ENCODE measurements at places on chromosomes 3 and 15. TPM values are rescaled to one million over a fixed set of nuclear protein-coding genes. Genes with fewer than 3 reads are reported as not detected.
A peak's percentile ranks its signal among the peaks of the same experiment; 100 is the strongest.

DNA sequence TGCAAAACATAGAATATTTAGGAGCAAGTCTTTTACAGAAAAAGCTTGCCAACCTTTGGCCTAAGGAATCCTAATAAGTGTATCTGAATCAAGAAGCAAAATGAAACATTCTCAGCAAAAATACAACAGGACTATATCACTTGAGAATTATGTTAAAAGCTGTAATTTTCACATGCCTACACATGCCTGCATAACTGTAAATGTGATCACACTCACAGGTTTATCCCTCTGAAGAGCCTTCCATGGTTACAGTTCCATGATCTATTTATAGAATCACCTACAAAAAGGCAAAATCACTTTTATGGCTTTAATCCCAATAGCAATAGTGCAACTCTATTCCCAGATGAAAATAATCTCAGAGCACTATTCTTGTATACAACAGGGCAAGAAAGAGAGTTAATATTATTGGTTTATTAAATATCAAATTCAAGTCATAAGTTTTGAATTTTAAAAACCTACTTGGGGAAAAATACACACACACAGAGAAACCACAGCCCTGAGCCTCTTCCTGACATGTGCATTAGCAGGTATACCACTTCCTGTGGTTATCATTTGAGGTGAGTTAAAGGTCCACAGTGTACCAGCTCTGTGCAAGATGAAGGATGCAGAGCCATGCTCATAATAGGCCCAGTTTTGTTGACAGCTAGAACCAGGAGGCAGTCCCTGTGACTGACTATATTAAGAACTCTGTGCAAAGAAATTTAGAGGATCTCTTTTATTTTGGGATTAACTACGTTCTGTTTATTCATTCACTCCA, 252.5 kb upstream of the TGFBR2 start:
- no peak for DNase-seq

DNA sequence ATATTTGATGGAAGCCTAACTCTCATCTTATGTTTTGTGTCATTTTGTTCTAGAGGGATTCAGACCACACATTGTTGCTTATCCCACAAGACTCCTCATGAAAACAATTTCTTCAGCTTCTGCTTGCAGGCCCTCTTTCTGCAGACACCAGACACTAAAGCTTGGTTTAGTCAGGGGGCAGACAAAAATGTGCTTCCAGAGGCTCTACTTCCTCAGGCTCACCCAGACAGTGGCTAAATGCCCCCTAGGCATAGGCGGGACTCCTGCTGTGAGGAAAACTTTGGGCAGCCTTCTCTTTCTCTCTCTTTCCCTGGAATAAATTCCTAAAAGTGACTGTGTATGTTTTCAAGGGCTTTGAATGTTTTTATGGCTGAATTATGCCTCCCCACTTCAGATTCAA, 435.4 kb upstream of the ATP11B start:
- DNase-seq: peak; percentile 27

GRCh38 chr15:63597038-63597790, at the start of gene FBXL22:
Gene FBXL22 (plus strand): TSS chr15:63597387. CDS start chr15:63597393, 6 bp downstream.
- DNase-seq: no peak

The A4GNT gene
- not detected for total RNA-seq

GRCh38 chr3:180828723-180829408, 83.6 kb upstream of the FXR1 start:
- DNase-seq: no peak

GRCh38 chr15:85642693-85643066, 152.0 kb downstream of the KLHL25 start:
- no peak for DNase-seq

The FSIP1 gene
- 2.2 TPM for total RNA-seq

DNA sequence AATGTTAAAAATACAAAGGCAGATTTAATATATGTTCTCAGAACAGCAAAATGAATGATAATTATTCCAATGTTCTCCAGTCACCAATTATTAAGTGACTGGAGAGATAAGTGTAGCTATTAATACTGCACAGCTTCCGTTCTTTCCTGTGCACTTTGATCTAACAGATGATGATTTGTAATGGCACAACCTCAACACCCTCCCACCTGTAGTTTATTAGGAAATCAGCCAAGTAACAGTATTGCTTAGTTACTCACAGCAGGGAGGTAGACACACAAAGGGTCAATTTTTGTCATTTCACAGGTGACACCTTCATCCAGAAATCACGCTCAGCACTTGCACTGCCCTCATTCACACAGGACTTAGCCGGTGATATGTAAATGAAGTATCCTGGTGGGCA, 688.1 kb downstream of the EPHA3 start:
- DNase-seq: no peak

GRCh38 chr3:124206225-124207055, 214.5 kb upstream of the ROPN1 start:
- no peak for DNase-seq

- no peak for DNase-seq
These were observed 67.9 kb downstream of the CYFIP1 start for GRCh38 chr15:22912256-22912655.

The TM4SF18 gene
- total RNA-seq: not detected

The CP gene
- not detected for total RNA-seq

The CCDC54 gene
- not detected for total RNA-seq

DNA sequence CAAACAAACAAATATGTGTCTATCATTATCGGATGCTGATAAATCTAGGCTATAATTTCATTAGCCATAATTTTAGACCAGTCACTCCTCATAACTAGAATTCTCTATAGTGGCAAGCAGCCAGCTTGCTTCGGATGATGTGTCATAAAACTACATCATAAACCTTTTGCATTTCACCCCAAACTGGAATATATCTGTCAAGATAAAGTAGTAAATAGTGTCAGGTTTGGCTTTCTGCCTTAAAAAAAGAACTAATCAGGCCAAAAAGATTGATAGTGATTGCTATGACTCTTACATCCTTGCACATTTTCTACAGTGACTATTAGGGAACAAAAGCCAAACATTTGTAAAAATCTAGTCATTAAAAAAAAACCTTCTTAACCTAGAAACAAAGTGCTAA, 51.0 kb downstream of the DPPA2 start:
- DNase-seq: peak; percentile 11

DNA sequence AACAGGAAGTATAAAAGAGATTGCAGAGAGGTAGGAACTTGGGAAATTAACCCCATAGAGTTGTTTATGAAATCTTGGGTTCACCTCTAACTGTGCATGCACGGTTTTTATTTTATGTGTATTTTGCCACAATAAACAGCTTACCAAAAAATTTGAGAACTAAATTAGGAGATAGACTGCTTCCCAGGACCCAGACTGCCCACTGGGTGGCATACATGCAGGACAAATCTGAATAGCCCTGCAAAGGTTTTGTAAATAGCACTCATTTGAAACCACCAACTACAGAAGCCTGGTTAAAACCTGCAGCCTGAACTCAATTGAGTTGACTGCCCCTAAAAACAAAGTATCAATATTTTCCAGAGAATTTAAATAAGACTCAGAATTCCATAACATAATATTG, 96.4 kb upstream of the SLCO2A1 start:
- DNase-seq: no peak

GRCh38 chr15:65081758-65082157, 5.2 kb downstream of the KBTBD13 start:
- DNase-seq: no peak

GRCh38 chr3:193782747-193783146, 189.7 kb downstream of the OPA1 start:
- no peak for DNase-seq

GRCh38 chr3:127493924-127494646, 96.4 kb downstream of the TPRA1 start:
- DNase-seq: no peak

GRCh38 chr15:46946953-46947352, 770.4 kb upstream of the SEMA6D start:
- no peak for DNase-seq

GRCh38 chr3:8503461-8503860, 1.8 kb downstream of the LMCD1 start:
- DNase-seq: no peak

GRCh38 chr3:152105446-152105845, 163.3 kb upstream of the MBNL1 start:
- no peak for DNase-seq

DNA sequence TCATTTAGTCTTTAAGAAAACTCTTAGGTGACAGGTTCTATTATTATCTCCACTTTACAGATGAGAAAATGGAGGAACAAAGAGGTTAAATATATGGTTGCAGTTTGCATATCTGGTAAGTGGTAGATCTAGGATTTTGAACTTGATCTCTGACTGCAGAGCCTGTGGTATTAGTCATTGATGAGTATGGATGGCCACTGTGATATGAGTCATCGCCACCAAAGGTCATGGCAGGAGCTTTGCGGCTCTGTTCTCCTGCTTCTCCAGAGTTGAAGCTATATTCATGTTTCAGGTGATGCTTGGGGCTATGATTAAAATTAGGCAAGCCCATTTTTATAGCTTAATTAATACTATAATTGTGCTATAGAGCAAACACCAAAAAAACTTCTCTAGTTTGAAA, 306.2 kb upstream of the DPPA4 start:
- DNase-seq: peak; percentile 64

DNA sequence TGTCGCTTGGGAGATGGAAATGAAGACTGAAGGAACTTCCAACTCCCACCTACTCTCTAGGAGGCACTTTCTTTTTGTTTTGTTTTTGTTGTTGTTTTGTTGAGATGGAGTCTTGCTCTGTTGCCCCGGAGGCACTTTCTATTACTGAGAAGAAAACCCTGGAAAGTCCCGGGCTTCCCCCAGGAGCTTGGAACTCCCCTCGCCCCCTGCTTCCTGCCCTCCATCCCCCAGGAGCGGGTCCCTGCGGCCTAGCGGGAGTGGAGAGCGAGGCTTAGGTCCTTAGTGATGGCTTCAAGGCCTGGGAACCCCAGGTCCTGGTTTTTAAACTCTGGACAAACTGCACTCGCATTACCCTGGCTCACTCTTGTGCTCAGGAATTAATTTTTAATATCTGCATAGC, 195.7 kb downstream of the OCA2 start:
- DNase-seq: no peak

The UPK1B gene
- not detected for total RNA-seq

The ITPKA gene
- 13.5 TPM for total RNA-seq

The HYAL3 gene
- 4.7 TPM for total RNA-seq

- no peak for DNase-seq
These were observed 42.6 kb upstream of the SEMA6D start for GRCh38 chr15:47674586-47675232.

DNA sequence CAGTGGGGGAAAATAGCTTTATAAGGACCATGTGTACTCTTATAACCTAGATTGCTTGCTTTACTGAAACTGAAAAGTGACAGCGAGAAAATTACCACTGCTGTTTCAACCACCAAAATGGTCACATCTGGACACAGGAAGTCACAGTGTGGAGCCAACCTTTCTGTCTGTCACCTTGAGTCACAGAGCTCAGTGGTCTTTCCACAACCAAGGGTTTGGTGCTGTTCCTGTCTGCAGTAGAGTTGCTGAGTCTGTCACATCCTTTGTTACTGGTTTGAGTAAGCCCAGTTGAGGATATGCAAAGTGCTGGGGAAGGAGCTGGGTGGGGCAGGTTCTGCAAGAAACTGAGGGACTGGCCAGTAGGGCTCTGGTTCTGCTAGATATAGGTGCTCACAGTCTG, 139.1 kb upstream of the EIF1B start:
- DNase-seq: no peak

DNA sequence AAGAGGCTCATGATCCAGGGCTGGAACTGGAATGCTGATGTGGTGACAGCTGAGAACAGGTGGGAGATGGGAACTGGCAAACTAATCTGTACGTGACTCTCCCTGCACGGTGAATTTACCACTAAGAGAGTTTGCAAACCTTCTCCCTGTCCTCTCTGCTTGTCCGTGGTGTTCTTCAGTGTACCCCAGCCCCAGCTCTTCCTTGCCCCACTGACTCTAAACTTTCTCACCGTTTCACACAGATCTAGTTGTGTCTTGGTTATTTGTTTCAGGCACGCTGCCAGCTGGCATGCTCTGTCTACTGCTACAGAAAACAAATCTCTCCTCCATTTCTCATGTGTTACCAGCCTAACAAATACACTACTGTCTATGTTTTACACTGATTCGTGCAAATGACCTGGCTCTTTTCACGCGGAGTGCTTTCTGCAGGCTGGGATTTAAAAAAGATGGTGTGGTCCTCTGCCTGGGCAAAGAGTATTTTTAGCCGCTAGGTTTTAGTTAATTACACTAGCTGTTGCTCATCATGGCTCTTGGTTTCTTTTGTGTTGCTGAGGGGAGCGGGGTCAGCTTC, 192.7 kb upstream of the LRIG1 start:
- DNase-seq: no peak

The TMC3 gene
- total RNA-seq: not detected

DNA sequence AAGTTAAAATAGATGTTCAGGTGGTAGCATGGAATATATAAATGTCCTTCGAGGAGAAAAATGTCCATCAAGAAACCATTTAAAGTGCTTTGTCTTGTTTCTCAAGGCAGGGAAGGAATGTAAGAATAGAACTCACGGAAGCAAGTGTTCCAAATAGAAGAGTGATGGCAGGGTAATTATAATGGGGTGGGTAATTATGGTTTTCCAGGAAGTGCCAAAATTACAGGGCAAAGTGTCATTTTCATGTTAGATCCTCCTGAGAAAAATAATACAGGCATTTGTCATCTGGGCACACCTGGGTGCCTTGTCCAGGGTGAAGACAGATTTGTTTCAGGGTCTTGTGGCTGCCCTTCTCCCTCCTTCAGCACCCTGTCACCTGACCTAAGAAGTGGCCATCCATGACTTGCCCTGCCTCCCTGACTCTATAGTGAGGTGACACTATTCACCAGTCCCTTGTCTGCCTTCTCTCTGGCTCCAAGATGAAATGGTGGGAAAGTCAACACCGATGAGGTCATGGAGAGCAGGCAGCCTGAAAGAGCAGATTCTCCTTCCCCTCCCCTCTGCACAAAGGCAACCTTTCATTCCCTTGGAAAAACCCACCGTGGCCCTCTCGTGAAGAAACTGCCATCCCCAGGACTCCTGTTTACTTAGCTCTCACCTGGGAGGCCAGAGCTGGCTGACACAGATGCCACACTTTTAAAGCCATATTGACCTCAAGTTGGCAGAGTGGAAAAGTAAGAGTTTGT, 45.1 kb upstream of the AMOTL2 start:
- DNase-seq: no peak

GRCh38 chr15:61130950-61131942, 97.9 kb downstream of the RORA start:
- no peak for DNase-seq

The LARP6 gene
- total RNA-seq: 77.5 TPM

DNA sequence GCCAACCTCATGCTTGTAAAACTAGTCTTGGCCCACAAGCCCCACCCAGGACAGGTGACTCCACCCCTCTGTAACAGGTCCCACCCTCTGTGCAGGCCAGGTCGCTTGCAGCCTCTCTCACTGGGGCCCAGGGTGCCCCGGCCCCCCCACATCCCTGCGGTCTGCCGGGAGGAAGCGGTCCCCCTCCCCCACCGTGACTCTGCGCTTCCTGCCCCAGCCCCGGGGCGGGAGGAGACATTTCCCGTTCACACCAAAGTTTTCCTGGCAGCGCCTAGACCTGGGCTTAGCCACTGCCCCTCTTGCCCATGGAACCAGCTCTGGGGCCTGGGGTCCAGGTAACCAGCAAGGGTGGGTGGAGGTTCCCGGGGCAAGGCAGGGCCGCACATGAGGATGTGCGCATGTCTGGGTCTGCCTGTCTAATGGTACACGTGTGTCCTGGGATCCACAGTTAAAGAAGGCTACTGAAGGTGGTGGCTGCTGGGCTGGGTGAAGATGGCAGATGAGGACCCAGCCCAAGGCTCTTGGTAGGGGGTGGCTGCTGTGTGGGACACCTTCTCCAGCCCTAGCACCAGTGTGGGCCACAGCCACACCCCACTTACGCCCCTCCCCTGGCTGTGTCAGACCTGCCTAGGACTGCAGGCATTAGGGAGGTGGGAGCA, 8.4 kb downstream of the NBEAL2 start:
- peak; percentile 74 for DNase-seq

- no peak for DNase-seq
These were observed 56.8 kb downstream of the CD86 start for GRCh38 chr3:122111974-122112373.
